NCI-H1048 (cell line): ENCODE measurements at places on chromosomes 7 and 10.

DNA sequence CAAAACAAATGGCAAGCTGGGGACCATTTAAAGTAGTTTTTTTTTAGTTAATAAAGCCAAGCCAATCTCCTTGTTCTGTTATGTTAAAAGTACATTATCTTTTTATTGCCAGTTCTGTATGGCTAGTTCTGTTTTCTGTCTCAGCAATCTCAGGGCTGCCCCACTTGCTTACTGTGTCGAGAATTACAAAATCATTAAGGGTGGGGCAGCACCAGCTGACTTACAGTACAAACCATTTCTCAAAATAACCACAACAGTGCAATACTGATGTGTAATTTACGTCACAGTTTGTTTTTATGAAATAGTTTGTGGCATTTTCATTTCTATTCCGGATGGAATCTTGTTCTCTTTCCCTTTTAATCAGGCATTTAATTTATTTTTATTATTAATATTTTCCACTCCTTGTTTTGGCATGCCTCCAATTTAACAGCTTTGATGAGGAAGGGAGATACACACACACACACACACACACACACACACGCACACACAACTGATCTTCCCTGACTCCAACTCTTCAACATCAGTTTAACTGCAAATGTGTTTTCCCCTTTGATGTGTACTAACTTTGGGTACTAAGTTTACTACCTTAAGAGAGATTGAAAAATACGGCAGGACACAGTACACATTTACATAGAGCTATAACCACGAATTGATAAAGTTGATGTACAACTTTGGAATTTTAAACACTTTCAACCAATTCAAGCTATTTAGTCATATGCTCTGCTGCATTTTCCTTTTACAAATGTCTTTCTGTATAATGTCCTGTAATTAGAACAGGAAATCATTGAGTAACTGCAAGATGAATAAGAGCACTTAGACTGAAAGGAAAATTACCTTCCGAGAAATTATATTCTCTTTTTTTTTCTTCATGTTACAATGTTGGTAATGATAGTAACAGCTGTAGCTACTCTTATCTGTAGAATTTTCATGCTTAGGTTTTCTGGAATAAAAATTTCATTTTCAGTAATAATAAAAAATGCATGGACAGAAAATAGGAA is 91.5 kb downstream of the ARID5B start:
- no peak for DNase-seq

DNA sequence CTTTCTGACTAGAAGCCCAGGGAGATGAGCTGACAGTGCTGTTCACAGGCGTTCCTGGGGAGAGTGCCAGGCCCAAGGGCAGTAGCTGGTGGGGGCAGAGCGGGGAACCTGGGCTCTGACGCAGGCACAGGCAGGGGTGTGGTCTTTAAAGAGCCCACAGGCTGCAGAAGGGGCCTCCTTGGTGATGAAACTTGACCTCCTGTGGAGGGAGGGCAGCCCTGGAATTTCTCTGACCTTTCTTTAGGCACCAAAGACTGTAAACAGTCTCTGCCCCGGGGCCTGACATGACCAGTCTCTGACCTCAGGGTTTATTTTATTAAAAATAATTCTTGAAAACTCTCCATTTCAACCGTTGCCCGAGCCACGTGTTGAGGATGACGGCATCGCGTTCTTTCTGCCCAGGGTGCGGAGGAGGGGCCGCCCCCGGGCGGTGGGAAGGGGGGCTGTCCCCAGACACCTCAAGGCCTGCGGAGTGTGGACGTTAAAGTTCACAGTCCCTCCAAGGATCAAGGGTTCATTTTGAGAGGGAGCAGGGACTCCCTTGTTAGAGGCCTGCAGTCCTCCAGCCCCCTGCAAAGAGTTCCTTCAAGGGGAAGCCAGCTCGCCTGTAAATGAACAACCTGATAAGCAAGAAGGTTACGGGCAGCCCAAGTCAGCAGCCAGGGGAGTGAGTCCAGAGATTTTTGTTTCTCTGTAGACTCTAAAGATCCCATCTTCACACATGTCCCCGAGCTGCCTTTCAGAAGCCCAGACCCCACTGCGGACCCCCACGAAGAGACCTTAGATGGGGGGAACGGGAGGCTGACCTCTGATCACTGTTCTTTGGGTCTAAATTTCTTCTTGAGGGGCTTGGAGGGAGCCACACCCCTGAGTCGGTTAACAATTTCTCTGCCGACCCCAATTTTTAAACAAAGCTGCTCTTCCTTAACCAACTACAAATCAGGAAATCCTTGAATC is 128.9 kb downstream of the VIPR2 start:
- DNase-seq, result no peak

GRCh38 chr10:48606530-48607355 is 1.9 kb upstream of the ARHGAP22 start:
- DNase-seq, result no peak

GRCh38 chr10:34677132-34677531 is 138.0 kb downstream of the PARD3 start:
- DNase-seq, result no peak

DNA sequence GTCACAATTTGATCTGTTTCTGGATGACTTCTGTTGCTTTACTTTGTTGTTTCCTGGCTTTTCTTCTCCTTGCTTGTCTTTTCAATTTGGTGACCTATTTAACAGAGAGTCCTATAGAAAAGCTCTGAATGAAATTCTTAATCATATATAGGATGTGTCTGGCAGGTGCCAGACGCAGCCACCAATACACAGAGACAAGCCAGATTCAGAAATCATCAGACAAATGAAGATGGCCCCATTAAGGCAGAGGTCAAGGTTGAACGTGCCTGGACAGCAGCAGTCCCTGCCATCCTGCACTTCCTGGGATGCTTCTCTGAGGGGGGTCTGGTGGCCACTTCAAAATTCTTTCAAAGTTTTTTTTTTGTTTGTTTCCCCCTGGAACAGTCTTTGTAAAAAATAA is 846.7 kb upstream of the COBL start:
- DNase-seq, result no peak
